ENCODE measurements at places on chromosomes 11 and 22.

DNA sequence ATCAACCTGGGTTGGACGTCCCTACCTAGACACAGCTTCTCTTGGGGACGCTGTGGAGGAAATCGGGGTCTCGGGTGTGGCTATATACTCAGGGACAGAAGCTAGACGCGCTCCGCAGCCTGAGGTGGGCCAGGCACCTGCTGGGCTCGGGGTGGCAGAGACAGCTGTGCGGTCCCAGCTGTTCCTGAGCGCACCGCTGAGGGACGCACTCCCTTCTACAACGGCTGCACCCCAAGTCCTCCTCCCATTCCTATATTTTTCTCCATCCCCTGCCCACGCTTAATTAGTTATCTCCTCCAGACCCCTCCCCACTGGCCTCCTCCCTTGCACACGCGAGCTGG lies 188 bp upstream of the MTNR1B start:
- no peak for DNase-seq

DNA sequence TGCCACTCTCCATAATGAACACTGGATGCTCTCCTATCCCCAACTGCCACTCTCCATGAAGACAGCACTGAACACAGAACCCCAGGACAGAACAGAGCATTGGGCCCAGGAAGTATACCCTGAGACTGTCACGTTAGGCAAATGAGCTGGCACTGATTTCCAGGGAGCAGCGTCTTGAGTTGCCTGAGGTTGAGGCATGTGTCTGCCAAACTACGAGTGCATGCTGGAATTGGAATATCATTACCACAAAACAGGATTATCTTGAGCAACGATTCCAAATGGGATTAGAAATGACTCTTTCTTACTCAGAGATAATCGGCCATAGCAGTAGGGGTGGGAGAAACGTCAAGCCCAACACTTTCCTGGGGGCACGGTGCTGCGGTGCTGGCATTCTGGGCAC lies 39.9 kb downstream of the CLPB start:
- no peak for DNase-seq

DNA sequence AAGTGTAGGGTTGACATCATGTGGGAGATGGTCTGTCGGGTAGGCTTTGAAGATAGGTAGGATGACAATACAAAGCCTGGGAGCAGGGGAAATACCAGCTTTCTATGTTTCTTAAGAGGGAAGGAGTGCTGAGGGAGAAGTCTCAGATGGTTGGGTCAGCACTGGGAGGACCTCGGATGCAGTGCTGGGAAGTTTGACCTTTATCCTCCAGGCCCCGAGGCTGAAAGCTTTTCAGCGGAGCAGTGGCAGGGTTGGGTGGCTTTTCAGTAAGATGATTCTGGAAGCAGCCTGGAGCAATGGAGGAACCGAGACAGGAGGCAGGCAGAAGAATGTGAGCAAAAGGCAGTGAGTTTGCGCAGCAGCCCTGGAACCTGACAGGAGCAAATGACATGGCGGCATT lies 43.5 kb upstream of the MYO18B start:
- DNase-seq, result no peak

DNA sequence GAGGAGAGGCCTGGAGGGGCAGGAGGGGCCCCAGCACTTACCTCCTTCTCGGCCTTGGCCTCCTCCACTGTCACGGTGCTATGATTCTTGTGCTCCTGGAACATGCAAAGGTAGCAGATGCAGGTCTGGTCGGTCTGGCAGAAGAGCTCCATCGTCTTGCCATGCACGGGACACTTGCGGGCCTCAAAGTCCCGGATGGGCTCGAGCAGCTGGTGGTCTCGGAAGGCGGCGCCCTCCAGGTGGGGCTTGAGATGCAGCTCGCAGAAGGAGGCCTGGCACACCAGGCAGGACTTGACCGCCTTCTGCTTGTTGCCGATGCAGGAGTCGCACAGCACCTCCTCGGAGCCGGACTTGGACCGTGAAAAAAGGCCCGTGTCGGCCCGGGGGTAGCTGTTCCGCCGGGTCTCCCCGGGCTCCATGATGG lies 714 bp downstream of the TRIM29 start:
- DNase-seq, result no peak

DNA sequence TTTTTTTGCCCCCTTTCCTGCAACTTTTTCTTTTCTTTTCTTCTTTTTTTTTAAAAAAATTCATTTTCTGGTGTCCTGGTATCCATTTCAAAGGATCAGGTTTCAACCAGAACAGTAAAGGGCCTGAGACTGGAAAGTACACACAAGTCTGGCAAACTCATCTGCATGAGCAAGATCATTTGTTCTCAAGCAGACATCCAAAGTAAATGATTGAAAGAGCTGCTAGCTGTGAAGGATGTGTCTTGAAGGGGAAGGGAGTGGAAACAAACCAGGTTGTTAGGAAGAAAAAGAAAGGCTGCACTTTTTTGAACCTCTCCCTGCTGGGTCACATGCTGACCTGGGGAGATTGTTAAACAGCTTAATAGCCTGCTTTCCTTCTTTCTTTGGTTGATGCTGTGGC lies 5.3 kb downstream of the YAP1 start:
- no peak for DNase-seq

- no peak for DNase-seq
Measured at GRCh38 chr11:12159351-12160099, 49.1 kb downstream of the MICAL2 start.

- DNase-seq, result no peak
Measured at GRCh38 chr11:2382936-2383851, 6.1 kb downstream of the CD81 start.

GRCh38 chr11:70290361-70291065 lies 20.0 kb downstream of the PPFIA1 start:
- DNase-seq, result no peak

DNA sequence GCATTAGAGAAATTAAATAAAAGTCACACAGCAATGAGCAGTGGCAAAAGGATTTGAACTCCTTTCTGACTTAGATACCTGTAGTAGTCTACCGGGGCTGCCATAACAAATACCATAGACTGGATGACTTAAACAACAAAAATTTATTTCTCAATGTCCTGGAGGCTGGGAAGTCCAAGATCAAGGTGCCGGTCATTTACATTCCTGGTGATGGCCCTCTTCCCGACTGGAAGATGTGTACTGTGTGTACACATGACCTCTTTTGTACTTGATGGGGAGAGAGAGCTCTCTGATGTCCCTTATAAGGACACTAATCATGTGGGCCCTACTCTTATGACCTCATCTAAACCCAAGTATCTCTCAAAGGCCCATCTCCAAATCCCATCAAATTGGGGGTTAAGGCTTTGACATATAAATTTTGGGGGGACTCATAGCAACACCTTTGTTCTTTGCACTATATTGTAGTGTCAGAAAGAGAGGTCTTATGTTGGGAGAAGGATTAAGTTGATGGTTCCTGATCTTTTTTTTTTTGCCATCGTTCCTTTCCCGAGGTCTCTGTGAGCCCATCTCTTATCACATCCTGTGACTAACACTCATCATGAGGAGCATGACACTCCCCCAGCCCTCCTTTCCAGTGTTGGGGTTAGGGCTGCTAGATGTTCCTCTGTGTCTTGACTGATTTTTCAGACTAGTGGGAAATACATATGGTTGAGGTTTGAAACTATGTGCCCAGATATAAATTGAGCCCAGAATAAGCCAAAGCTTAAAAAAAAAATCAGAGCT lies 104.3 kb downstream of the TRAF6 start:
- DNase-seq, result no peak

GRCh38 chr22:36356708-36357624 lies 30.8 kb downstream of the MYH9 start:
- DNase-seq, result no peak

GRCh38 chr11:60282286-60282685 lies 1.8 kb downstream of the MS4A4A start:
- DNase-seq, result no peak

DNA sequence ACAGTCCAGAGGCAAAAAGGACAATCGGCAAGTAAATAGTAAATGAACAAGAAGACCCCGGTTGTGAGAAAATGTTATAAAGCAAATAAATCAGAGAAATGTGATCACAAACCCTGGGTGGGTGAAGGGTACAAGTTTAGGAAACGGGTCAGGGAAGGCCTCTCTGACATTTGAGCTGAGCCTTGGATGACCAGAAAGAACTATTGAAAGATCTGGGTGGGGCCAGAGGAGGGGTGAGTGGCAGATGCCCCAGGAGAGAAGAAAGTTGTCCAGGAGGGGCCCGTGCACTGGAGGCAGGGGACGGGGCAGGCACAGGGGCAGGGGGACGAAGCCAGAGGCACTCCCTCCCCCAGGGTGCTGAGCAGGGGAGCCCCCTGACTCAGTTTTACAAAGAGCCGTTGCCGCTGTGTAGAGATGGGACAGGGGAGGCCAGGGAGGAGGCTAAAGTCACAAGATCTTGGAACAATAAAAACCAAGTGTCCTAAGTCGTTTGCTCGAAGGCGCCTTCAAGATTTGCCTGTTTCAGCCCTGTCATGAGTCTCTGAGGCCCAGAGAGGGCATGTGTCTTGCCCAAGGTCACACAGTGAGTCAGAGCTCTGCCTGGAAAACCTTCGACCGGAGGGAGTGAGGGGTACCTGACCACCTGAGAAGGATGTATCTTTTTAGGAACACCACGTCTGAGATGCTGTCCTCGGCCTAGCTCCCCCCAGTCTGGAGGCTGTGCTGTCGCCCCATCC lies 10.8 kb upstream of the PDGFB start:
- no peak for DNase-seq

DNA sequence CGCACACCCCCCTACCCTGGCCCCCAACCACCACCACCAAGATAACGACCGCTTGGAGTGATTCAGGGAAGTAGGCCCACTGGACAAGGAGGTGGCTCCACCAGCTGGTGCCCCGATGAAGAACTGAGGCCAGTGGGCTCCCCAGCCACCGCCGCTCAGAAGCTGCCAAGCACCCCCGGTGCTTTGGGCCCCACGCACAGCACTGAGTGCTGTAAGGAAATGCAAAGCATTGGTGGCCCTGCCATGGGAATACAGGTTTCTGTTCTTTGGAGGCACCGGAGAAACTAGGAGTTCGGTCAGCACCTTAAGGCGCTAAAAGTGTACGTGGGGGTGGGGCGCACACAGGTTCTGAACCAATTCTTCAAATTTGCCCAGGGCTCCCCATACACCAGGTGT lies 664 bp upstream of the PRSS23 start:
- no peak for DNase-seq

GRCh38 chr11:9200471-9200870 lies 64.7 kb downstream of the DENND5A start:
- DNase-seq, result no peak
